ENCODE measurements at places on chromosomes 2 and 18.
A peak's percentile ranks its signal among the peaks of the same experiment; 100 is the strongest.

DNA sequence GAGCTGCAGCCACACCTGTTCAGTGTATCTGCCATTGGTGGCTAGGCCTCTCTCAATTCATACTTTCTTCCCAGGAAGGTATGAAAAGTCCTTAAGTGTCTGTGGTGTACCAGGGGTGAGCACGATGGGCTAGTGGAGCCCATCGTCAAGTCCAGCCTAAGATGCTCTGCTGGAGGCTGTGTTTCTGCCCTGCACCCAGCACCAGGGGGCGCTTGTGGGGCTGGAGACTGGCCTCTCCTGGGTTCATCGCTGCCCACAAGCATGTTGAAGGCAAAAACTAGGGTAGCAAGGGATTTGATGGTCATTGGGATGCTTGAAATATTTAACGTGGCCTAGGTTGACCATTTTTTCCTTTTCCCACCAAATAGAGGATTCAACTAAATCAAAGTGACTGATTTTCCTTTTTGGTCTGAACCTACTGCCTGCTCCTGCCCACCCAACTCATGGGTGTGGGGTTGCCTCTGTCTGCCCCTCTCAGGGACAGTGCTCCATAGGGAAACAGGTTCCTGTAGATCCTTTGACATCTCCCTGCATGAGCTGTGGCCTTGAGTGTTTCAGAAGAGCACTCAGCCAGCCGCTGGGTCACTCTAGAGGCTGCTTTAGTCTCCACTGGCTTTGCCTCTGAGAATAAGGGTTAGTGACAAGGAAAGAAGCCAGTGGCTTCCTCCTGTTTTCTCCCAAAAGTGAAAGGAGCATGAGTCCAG, 59.0 kb downstream of the TPGS2 start:
- peak; percentile 13 for DNase-seq
- H3K4me1 ChIP-seq: no peaks in the 10 kb centered on the region

- H3K4me3 ChIP-seq: no peak overlapping the region
- peaks cover 4% of the 10 kb centered on the region for H3K27me3 ChIP-seq
- no peaks in the 10 kb centered on the region for H3K36me3 ChIP-seq
- no peak for DNase-seq
- H3K4me1 ChIP-seq: no peaks in the 10 kb centered on the region
Observed at GRCh38 chr18:59721931-59722330, 24.7 kb upstream of the CCBE1 start.

- no peak overlapping the region for H3K4me3 ChIP-seq
- peaks cover 7% of the 10 kb centered on the region for H3K4me1 ChIP-seq
- no peaks in the 10 kb centered on the region for H3K36me3 ChIP-seq
Observed at GRCh38 chr2:231034291-231034882, 2.9 kb upstream of the C2orf72 start.

DNA sequence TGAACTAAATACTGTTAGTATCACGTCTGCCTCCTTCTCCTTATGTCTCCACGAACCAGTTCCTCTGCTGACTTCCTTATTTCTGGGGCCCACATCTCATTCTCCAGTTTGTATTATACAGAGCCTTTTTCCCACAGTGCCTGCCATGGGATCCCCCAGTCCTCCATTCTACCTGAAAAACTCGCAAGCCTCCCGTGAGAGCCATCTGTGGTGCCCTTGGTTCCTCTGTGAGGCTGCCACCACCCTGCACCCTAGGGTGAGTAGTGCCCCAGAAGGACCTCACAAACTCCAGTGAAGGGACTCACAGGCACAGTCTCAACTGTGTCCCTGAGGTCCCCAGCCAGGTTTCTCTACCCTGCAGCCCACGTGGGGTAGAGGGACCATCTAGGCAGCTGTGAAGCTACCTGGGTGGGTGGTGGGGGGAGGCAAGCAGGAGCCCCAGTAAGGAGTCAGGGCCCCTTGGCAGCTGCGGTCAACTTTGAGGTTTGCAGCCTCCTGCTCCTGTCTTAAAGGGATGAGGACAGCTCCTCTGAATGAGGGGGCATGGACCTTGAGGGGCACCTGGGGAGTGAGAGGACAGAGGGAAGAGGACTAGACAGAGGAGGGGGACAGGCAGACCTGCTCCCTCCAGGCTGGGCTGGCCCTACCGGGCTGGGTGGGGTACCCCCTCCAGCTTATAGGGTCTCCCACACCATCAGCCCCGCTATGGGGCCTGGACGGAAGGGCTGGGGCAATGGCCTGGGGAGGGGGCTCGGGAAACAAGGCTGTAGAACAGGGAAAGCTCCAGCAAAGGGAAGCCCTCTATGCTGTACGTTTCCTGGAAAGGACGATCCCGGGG, 1.0 kb downstream of the PSTPIP2 start:
- H3K27me3 ChIP-seq: no peaks in the 10 kb centered on the region
- H3K27ac ChIP-seq: peak overlapping the region; percentile 61
- H3K36me3 ChIP-seq: no peaks in the 10 kb centered on the region
- H3K4me3 ChIP-seq: peak overlapping the region; percentile 78
- peaks cover 18% of the 10 kb centered on the region for H3K4me1 ChIP-seq

DNA sequence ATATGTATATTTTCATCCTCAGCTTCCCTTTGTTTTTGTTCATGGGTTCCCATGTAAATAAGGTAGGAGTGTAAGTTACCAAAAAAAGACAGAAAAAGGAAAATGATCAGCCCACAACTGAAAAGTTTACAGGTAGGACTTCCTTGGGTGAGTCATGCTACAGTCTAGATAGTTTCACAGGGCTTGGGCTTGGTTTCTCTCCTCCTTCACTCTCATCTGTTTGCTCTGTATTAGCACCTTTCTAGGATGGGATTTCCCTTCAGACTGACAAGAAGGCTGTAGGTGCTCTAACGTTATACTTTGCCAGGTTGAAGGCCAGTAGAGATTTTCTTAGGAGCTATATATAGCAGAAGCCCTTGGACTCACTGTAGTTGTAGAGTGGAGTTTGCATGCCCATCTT, 57.9 kb downstream of the FAM171B start:
- no peaks in the 10 kb centered on the region for H3K27me3 ChIP-seq
- DNase-seq: no peak
- H3K4me3 ChIP-seq: no peak overlapping the region
- no peaks in the 10 kb centered on the region for H3K36me3 ChIP-seq
- H3K4me1 ChIP-seq: no peaks in the 10 kb centered on the region

DNA sequence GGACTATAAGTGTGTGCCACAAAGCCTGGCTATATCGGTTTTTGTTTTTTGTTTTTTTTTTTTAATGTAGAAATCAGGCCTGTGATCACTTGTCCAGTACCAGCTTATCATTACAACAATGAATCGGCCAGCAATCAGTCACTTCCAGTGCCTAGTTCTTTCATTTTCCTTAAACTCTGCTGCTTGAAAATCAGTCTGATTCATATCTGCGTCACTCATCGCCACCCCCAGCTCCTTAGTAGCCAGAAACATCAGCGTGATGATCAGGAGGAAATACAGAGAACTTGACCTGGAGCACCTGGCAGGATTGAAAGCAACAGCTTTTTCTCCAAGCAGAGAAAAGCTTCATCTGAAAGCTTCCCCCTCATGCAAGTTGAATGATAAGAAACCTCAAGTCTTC, 75.4 kb downstream of the SPTBN1 start:
- H3K4me1 ChIP-seq: peaks cover 8% of the 10 kb centered on the region
- DNase-seq: peak; percentile 8
- H3K27ac ChIP-seq: no peak overlapping the region
- H3K36me3 ChIP-seq: no peaks in the 10 kb centered on the region

- no peaks in the 10 kb centered on the region for H3K4me1 ChIP-seq
- H3K4me3 ChIP-seq: no peak overlapping the region
- no peak overlapping the region for H3K27ac ChIP-seq
- DNase-seq: no peak
- H3K36me3 ChIP-seq: no peaks in the 10 kb centered on the region
Observed at GRCh38 chr18:53534695-53535094, 689.8 kb downstream of the MBD2 start.

DNA sequence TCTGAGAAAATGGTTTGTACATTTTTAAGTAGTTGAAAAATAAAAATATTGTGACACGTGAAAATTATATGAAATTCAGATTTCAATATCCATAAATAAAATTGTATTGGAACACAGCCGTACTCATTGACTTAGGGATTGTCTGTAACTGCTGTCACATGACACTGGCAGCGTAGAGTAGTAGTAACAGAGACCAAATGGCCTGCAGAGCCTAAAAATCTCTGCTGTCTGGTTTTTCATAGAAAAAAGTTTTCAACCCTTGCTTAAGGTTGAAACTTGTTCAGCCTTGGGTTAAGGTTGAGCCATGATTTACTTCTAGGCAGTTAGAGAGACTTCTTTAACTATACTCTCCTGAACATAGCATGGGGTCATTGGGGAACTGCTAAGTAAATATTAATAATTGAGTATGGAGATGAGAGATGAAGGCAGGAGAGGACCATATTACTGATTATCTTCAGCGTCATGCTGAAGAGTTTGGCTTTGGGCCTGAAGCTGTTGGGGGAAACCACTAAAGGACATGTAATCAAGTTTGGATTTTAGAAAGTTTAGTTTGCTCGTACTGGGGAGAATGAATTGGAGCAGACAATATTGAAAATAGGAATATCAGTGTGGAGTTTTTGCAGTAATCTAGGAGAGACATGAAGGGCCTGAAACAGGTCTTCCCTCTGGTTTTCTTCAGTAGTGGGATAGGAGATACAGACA, 16.2 kb downstream of the EML4 start:
- no peak overlapping the region for H3K27ac ChIP-seq
- DNase-seq: no peak
- no peaks in the 10 kb centered on the region for H3K36me3 ChIP-seq
- no peaks in the 10 kb centered on the region for H3K27me3 ChIP-seq
- no peaks in the 10 kb centered on the region for H3K4me1 ChIP-seq

DNA sequence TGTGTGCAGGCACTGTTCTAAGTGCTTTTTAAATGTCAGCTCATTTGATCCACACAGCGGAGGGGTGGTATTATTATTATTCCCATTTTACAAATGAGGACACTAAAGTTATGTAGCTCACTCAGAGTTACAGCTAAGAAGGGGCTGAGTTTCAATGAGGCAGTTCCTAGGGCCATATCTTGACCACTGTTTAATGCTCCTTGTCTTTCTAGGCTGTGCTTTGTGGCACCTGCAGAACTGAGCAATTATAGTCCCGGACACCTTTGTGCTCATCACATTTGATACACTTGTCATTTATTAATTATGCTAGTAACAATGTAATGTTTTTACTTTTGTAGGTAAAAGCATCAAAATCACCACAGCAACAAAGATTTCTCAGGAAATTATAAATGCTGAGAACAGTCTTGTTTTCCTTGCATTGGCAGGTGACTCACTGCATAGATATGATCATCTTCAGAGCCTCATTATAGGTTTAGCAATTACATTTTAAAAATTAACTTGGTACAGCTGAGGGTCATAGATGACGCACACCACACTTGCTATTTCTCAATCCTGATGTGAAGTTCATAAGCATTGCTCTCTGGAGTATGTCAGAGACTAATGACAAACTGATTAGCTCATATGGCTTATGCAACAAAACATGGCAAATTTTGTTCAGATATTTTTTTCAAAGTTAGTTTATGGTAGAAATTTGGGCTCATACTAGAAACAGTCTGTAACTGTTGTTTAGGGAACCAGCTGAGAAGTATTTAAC, 366.8 kb downstream of the TGIF1 start:
- no peak overlapping the region for H3K4me3 ChIP-seq
- H3K27ac ChIP-seq: no peak overlapping the region
- DNase-seq: no peak
- H3K4me1 ChIP-seq: peaks cover 5% of the 10 kb centered on the region
- H3K27me3 ChIP-seq: no peaks in the 10 kb centered on the region
- H3K36me3 ChIP-seq: no peaks in the 10 kb centered on the region

DNA sequence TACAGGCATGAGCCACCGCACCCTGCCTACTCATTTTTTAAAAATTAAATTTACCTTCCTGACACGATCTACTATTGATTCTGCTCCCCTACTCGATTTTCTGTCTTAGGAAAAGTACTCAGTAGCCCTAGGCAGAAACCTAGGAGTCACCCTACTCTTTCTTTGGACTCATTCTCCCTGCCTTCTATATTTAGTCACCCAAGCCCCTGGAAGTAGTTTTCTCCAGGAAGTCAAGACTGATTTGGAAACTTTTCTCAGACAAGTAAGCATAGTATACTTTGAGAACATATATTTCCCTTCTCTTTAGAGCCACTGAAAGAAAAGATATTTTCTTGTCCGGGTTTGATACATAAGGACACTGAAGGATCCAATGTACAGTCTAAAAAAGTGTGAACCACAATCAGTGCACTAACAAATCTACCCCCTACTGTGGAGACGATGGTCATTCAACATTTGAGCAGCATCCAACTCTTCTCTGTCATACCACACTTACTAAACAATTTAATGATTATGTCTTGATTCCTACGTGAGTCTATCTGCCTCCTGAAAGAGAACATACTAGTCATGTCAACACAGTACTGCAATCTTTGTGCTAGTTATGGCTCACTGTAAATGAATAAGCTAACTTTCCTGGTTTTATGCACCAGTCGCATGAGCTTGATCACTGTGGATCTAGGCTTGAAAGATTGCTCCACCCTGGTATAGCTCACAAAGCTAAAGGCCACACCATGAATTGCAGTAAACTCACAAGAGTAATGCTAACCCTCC, 19.8 kb downstream of the YWHAQ start:
- no peaks in the 10 kb centered on the region for H3K36me3 ChIP-seq
- no peaks in the 10 kb centered on the region for H3K27me3 ChIP-seq
- peaks cover 22% of the 10 kb centered on the region for H3K4me1 ChIP-seq

DNA sequence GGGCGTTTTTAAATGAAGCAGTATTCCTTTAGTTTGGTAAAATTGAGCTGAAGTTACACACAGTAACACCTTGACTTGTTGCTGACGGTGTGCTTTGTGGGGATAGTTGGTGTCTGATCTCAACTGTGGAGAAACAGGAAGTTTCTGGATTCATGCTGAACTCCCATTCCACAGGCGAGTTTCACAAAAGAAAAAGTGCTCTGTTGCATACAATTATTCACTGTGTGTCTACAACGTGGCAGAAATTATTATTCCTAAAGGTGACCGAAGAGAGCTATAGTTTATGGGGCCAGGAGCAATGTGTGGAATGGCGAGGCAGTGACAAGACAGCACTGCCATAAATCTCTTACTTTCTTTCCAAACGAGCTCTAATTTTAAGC, 463 bp upstream of the CABYR start:
- no peak for DNase-seq
- no peak overlapping the region for H3K4me3 ChIP-seq
- peaks cover 8% of the 10 kb centered on the region for H3K4me1 ChIP-seq

DNA sequence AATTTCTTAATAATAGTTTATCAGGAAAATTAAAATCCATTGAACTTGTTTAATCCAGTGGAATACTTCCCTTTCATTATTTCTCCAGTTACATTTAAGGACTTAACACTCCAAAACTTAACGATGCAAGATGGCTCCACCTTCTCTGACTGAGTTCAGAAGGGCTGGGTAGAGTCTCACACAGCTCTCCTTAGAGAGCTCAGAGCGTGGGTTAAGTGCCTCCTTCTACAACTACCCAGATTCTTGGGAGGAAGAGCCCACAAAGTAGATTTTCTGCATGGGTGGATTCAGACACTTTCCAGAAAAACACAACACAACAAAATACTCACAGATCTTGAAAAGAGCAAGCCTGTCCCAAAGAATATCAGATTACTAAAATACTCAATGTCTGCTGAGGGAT, 130.6 kb downstream of the THADA start:
- no peak overlapping the region for H3K4me3 ChIP-seq
- DNase-seq: no peak
- no peak overlapping the region for H3K27ac ChIP-seq
- no peaks in the 10 kb centered on the region for H3K36me3 ChIP-seq
- H3K27me3 ChIP-seq: no peaks in the 10 kb centered on the region
